Trophoblast cell (in vitro differentiated cells and primary cell): ENCODE measurements at places on chromosomes 5 and 9.
A peak's percentile ranks its signal among the peaks of the same experiment; 100 is the strongest.

GRCh38 chr5:125987677-125988255 is 435.4 kb upstream of the GRAMD2B start:
- DNase-seq = peak; percentile 67
- H3K36me3 ChIP-seq = no peaks in the 10 kb centered on the region
- H3K27ac ChIP-seq = no peak overlapping the region
- H3K4me1 ChIP-seq = no peaks in the 10 kb centered on the region
- no peaks in the 10 kb centered on the region for H3K27me3 ChIP-seq
- H3K4me3 ChIP-seq = no peak overlapping the region

GRCh38 chr9:114804505-114804904 is 1.3 kb downstream of the TNFSF15 start:
- no peak overlapping the region for H3K4me3 ChIP-seq
- peaks cover 33% of the 10 kb centered on the region for H3K4me1 ChIP-seq
- DNase-seq = peak; percentile 77
- peak overlapping the region; percentile 31 for H3K27ac ChIP-seq
- peaks cover 3% of the 10 kb centered on the region for H3K36me3 ChIP-seq
- H3K27me3 ChIP-seq = no peaks in the 10 kb centered on the region

DNA sequence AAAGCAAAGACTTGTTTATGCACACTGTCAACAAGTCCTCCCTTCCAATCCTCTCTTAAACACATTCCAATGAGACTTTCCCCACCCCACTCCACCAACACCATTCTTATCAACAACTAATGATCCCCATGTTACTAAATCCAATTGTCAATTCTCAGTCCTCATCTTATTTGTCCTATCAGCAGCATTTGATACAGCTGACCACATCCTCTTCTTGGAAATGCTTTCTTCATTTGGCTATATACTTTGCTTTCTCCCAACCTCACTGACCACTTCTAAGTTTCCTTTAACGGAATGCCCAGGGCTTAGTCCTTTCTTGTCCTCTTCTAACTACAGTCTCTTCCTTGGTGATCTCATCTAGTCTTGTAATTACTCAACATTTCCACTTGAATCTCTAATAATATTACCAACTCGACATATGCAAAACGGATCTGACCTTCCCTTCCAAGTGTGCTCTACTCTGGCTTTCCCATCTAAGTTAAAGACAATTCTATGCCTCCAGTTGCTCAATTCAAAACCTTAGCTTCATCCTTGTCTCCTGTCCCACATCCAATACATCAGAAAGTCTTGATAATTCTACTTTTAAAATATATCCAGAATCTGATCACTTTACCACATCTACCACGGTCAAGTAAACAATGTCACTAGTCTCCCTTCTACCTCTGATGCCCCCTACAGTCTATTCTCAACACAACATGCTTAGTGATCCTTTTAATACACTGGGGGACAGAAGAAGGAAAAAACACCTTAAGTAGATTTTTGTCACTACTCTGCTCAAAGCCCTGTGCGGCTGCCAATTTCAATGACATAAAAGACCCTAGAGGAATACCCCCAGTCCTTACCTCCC is 25.5 kb downstream of the AGTPBP1 start:
- no peak overlapping the region for H3K4me3 ChIP-seq
- H3K27ac ChIP-seq = no peak overlapping the region
- no peak for DNase-seq

DNA sequence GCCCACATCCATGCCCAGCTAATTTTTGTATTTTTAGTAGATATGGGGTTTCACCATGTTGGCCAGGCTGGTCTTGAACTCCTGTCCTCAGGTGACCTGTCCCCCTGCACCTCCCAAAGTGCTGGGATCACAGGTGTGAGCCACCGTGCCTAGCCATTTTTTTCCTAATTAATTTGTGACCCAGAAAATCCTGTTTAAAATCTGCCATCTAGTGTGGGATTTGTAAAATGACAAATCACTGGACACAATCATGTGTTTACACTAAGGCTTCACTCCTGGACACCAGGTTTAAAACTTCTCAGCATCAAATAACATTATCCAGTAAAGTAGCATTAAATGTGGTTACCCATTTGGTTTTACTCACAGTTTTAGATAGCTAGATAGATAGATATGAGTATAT is 18.6 kb upstream of the KDM4C start:
- H3K36me3 ChIP-seq = no peaks in the 10 kb centered on the region
- H3K27me3 ChIP-seq = no peaks in the 10 kb centered on the region
- no peak for DNase-seq
- no peaks in the 10 kb centered on the region for H3K4me1 ChIP-seq

- H3K27ac ChIP-seq = no peak overlapping the region
- H3K4me3 ChIP-seq = no peak overlapping the region
- no peak for DNase-seq
These were observed 511 bp upstream of the WDR41 start for GRCh38 chr5:77492653-77493000.
